ENCODE measurements at places on chromosomes 3 and 15. TPM values are rescaled to one million over a fixed set of nuclear protein-coding genes. Genes with fewer than 3 reads are reported as not detected.

The TMCO5A gene
- total RNA-seq = not detected

The SEMA6D gene
- total RNA-seq = 4.9 TPM

- DNase-seq = no peak
Observed at GRCh38 chr3:122151480-122151879, 32.0 kb upstream of the CASR start.

The NR2E3 gene
- total RNA-seq = not detected

GRCh38 chr15:61232266-61232665 lies 3.2 kb upstream of the RORA start:
- DNase-seq = no peak

GRCh38 chr15:69842851-69843250 lies 254.9 kb downstream of the TLE3 start:
- DNase-seq = no peak

DNA sequence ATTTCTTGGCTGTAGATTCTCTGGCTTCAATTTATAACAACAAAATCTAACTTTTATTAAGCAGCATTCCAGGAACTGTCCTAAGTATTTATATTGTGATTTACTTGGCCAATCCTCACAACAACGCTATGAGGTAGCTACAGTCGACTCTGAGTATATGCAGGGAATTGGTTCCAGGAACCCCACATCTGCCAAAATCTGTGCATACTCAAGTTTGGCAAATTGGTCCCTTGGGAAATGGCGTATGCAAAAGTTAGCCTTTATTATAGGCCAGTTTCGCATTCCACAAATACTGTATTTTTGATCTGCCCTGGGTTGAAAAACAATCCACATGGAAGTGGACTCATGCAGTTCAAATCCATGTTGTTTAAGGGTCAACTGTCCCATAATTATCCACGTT lies 53.9 kb downstream of the RAP2B start:
- DNase-seq = no peak
